ENCODE measurements at places on chromosomes 5 and 9.

- no peak for DNase-seq
Observed at GRCh38 chr9:4563105-4563504, 72.8 kb downstream of the SLC1A1 start.

GRCh38 chr9:16864649-16865434 lies 5.6 kb downstream of the BNC2 start:
- DNase-seq, result no peak

GRCh38 chr5:60295423-60295822 lies 401.9 kb upstream of the PDE4D start:
- DNase-seq, result no peak

GRCh38 chr5:29960323-29960722 lies 1233.2 kb upstream of the CDH6 start:
- no peak for DNase-seq

DNA sequence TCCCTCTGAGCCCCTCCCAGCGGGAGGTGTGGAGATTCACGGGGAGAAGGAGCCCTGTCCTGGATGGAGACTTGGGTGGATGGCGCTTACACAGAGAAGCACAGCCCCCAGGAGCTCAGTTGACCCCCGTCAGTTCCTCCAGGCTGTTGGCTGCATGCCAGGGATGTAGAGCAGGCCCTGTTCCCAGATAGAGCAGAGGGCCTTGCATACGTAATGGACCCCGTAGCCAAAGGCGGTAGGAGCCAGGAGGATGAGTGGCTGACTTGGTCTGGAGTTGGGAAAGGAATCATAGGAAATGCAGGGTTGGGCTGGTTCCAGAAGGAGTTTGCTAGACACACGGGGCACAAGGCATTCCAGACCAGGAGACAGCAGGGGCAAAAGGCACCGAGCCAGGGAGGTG lies 2.5 kb downstream of the PMPCA start:
- no peak for DNase-seq

DNA sequence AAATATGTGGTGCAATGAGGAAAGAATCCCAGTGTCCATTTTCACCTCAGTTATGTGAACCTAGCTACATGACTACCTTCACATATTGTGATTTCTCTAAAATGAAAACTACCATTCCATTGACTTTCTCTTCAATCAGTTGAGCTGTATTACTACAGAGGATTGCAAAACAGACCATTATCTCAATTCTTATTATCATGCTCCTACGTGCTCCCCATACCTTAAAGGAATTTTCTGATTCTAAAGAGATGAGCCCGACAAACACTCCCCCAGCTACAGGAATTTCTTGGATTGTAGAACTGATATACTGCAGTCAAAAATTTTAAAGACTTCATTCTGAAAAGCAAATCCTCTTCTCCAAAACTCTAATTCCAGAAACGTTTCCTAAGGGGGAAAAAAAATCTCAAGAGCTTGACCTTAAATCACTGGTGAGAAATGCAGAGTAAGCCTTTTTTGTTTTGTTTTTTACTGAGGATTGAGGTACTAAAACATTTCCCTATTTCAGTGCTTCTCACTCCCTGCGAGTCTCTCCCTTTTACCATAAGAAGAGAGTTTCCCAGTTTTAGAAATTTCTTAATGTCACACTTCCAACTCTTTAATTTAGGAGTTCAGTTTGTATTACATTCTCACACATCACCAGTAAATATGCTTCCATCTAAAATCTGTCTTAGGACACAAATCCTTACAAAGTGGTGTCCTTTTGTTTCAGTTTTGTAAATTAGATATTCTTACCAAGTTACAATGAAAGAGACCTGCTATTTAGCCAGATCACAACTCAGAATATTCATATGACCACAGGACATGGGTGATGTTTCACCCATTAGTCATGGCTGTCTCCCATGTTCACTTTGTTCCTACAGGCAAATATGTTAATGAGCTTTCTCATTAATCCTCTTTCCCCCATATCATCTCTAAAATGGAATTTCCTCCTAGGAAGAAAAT lies 203.8 kb downstream of the TSSK1B start:
- DNase-seq, result no peak

DNA sequence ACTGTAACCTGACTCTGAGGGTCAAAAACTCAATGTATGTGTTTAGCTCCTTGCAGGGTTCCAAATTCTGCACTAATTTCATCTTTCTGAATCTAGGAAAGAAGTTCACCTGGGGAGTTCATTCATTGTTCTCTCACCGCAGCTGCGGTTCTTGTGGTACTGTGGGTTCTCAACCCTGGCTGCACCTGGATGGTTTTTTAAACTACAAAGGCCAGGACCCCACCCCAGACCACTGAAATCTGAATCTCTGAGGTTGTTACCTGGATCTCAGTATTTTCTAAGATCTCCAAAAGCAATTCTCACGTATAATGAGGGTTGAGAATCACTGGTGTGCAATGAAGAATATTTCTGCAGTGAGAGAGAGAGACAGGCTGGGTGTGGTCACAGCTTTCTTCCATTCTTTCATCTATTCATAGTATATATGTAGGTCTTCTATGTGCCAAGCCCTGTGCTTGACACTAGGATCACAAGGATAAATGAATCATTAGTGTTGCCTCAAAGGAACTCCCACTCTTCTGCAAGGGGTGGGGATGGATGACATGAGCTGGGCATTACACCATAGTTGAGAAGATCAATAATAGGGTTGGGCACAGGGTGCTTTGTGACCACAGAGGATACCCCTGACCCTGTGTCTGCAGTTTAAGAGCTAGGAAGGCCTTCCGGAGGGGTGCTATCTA lies 109.8 kb downstream of the GALNT10 start:
- DNase-seq, result no peak

DNA sequence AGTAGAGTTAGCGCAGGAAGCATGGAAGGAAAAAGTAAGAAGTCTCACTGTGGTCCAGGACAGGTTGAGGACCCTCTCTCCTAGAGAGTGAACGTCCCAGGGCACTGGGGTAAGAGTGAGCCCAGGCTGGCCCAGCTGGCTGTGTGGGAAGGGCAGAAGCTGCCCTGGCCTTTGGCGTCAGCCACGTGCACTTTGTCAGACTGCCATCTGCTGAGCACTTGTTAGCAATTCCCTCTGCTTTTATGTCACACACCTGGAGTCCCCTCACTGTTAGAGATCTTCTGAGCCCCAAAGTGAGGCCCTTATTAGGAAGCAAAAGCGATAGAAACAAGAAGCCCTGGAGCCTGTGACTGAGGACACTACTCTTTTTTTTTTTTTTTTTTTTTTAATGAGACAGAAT lies 79.1 kb downstream of the UGCG start:
- DNase-seq, result no peak

DNA sequence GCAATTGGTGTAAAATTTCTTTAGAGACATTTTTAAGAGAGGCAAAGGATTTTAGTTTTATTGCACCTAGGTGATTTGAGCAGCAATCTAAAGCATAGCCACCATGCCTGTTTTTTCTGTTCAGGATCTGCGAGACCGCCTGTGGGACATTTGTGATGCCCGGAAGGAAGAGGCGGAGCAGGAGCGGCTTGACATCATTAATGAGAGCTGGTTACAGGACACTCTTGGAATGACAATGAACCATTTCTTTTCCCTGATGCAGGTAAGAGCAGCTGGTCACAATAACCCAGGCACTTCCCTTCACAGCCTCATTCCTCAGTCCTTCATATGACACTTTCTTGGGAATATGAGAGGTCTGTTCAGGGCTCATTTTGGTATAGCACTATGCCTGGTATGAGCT lies 103.2 kb upstream of the IL7R start:
- no peak for DNase-seq
